ENCODE measurements at places on chromosomes 16 and 17.

- DNase-seq: no peak
Observed at GRCh38 chr16:17301593-17302135, 169.1 kb downstream of the XYLT1 start.

GRCh38 chr17:57663326-57664070 is 81.6 kb downstream of the CCDC182 start:
- no peak for DNase-seq

DNA sequence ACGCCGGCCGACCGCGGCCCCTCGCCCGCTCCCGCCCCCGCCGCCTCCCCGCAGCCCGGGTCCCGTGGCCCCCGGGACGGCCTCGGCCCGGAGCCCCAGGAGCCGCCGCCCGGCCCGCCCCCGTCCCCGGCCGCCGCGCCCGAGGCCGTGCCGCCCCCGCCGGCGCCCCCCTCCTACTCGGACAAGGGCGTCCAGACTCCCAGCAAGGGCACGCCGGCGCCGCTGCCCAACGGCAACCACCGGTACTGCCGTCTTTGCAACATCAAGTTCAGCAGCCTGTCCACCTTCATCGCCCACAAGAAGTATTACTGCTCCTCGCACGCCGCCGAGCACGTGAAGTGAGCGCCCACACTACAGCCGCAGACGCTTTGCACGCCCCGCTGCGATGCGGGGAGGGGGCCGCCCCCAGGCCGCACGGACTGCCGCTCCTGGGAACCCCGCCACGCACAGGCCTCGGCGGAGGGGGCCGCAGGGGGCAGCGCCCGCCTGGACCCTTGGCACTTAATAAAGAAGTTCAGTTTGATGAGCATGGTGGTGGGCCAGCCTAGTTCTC is 35.5 kb upstream of the ZC3H18 start:
- DNase-seq: no peak

GRCh38 chr16:67886387-67886786 is 1.7 kb downstream of the NRN1L start:
- DNase-seq: no peak

DNA sequence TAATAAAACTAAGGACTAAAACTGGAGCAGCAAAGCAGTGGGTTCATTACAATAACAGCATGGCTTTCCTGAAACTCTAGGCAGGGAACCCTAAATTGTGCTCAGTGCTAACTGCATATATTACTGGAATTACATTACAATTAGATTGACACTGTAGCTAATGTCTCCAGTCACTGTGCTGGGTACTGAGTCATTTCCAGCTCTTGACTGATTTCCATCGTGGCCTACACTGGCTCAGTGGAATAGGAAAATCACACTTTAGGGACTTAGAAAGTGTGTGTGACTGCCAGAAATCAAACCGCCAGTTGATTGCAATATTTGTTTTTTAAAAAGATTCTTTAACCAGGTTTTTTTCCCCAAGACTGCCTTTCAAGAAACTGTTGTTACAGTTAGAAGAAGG is 1447.4 kb upstream of the GOT2 start:
- DNase-seq: no peak

GRCh38 chr16:88956546-88957432 is 20.2 kb downstream of the CBFA2T3 start:
- DNase-seq: no peak

DNA sequence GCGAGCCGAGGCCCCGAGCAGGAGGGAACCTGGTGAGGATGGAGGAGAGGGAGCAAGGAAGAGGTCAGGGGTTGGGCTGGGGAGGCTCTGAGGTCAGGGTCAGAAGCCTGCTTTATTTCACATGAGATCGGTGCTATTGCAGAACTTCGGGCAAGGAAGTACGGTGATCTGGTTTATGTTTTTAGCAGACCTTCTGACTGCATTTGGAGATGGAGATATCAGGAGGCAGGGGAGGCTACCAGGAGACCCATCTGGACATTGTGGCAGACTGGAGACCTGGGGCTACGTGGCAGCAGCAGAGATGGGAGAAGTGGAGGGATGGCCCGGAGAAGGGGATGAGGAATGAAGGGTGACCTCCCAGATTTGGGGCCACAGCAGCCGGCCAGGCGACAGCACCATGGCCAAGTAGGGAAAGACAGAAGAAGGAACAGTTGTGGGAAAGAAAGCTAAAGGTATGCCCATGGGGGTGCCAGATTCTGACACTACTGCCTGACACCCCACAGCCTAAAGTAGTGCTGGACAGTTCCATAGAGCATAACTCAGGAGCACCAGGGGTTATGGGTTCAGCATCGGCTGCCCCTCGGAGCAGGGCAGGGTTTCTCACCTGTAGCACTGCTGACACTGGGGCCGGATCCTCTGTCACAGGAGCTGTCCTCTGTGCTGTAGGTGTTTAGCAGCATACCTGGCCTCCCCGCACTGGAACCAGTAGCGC is 7.4 kb downstream of the CACNG4 start:
- no peak for DNase-seq
